ENCODE measurements at places on chromosomes 6 and 20.

DNA sequence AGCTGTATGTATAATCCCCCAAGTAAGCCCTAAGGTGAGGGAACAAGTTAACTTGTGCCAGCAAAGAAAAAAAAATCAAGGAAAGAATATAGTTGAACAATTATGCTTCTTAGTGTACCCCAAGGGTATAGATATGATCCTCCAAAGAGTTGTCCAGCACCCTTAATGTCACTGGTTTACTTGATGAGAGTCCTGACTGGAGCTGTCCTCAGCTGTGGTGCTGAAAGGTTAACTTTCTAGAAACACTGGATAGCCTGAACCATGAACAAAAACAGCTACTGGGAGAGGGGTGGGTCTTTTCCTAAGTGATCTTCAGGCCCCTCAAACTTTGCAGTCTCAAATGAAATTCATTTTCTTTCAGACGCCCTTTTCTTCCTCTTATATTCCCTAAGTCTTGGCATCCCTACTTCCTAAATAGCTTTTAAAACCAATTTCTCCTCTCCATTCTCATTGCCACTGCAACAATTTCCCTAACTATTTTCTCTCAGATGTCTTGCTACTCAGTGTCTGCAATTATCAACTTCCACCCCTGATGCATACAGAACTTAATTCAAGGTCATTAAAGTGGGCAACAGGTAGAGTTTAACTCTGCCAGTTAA lies 83.5 kb upstream of the PROKR2 start:
- no peak for DNase-seq

- DNase-seq, result no peak
Measured at GRCh38 chr20:32505723-32506473, 79.2 kb downstream of the NOL4L start.

DNA sequence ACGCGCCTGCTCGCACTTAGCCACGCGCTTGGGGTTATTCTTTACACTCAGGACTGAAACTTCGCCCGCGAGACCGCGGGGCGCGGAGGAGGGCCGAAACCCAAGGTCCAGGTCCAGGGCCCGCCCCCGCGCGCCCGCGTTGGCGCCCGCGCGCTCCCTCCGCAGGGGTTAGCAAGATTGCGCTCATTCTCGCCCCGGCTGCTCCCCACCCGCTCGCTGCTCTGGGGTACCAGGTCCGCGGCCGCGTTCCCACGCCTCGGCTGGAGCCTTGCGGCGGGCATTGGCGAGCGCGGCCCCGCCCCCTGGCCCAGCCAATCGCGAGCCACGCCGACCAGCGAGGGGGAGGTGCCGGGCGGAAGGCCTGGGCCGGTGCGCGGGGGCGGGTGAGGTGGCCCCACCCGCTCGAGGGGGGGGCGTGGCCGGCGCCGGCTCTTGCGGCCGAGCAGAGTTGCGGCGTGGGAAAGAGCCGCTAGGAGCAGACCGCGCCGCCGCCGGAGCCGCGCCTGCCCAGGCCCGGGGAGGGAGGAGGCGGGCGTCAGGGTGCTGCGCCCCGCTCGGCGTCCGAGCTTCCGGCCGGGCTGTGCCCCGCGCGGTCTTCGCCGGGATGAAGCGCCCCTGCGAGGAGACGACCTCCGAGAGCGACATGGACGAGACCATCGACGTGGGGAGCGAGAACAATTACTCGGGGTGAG lies at the start of gene HEY2:
TSS of gene HEY2 (plus strand) at position 460 of the 692 bp plus-strand sequence. CDS start at position 605, 145 bp downstream.
- peak; percentile 39 for DNase-seq

- DNase-seq, result no peak
Measured at GRCh38 chr20:49310705-49311104, 32.8 kb upstream of the ZNFX1 start.

DNA sequence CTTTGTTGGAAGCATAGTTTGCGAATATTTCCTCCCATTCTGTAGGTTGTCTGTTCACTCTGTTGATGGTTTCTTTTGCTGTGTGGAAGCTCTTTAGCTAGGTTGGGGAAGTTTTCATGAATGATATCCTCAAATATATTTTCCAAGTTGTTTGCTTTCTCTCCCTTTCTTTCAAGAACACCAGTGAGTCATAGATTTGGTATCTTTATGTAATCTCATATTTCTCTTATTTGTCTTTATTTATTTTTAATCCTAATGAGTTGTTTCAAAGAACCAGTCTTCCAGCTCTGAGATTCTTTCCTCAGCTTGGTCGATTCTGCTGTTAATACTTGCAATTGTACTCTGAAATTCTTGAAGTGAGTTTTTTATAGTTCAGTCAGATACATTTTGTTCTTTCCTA lies 628.0 kb upstream of the ID4 start:
- no peak for DNase-seq

- no peak for DNase-seq
Measured at GRCh38 chr6:163444077-163444476, 29.6 kb downstream of the QKI start.
